ENCODE measurements at places on chromosomes 3 and 15.
A peak's percentile ranks its signal among the peaks of the same experiment; 100 is the strongest.

DNA sequence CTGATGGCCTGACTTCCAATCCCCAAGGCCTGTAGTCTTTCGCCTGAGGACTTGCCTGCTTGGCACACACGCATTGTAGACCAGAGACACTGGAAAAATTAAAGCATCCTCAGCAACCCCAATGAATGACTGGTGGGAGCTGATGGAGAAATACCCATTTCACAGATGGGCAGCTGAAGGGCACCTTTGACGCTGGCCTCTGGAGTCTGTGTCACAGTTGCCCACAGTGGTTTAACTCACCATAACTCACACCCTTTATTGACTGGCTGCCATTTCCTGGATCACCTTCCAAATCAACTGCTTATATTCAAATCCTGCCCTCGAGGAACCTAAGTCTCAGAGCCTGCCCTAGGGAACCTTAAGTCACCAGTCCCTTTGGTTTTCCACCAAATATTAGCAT, 183.1 kb downstream of the SHQ1 start:
- no peak for DNase-seq

GRCh38 chr15:68644996-68645395, 66.2 kb downstream of the CORO2B start:
- no peak for DNase-seq

DNA sequence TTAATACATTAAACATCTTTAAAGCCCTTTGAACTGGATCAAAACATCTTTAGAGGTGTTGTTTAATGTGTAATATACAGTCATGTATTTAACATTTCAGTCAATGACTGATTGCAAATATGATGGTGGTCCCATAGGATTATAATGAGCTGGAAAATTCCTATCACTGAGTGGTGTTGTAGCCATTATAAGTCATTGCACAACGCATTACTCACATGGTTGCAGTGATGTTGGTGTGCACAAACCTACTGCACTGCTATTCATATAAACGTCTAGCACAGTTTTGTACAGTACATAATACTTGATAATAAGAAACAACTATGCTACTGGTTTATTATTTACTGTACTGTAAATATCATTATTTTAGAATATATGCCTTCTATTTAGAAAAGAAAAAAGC, 75.6 kb downstream of the DTWD1 start:
- no peak for DNase-seq

DNA sequence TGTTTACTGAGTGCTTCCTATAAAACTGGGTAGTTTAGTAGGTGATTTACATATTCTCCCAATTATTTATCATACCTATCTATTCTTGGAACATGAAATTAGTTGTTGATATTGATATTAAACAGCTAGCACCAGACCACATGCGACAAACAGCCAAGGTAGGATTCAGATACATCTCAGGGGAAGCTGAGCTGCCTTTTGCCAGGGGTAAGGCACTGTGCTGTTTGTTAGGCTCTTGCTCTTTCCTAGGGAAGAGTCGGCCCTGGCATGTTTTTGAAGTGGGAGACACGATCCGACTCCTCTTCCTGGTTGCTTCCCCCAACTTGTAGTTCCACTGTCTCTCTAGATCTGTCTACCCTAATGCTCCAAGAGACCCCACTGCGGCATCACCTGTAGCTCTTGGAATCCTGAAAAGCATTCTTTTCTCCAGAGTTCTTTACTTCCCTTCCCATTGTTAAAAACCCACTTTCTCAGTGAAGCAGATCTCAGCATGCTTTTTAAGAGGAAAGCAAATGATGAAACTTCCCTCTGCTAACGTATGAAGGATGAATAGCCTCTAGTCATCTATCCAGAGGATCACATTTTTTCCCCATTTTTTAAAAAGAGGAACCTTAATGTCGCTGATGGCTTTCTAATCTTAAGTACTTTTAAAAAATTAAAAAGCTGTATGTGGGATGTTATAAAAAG, 138.4 kb downstream of the GHSR start:
- DNase-seq = no peak

- peak; percentile 90 for DNase-seq
Observed at GRCh38 chr3:102089904-102090720, 240.8 kb downstream of the NFKBIZ start.

DNA sequence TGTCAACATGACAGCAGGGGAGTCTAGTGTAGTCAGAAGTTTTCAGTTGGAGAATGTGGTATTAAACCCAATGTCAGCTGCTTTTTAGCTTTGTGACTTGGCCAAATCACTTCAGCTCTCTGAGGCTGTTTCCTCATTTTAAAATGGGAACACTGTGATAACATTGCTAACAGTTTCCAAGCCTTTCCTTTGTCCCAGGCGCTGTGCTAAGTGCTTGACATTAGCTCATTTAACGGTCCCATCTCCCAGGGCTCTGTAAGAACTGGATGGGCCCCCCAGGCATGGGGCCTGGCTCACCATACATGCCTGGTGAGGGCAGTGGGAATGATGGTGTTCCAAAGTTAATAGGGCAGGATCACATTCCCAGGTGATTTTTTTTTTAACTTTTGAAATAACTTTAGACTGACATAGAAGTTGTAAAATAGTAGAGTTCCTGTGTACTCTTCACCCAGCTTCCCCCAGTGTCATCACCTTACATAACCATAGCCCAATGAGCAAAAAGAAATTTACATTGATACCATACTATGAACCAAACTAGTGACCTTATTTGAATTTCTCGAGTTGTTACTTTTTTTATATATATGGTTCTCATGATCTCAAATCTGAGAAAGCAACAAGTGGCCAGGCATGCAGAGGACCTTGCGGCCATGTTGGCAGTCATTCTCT, 7.7 kb downstream of the RASL12 start:
- DNase-seq = no peak

DNA sequence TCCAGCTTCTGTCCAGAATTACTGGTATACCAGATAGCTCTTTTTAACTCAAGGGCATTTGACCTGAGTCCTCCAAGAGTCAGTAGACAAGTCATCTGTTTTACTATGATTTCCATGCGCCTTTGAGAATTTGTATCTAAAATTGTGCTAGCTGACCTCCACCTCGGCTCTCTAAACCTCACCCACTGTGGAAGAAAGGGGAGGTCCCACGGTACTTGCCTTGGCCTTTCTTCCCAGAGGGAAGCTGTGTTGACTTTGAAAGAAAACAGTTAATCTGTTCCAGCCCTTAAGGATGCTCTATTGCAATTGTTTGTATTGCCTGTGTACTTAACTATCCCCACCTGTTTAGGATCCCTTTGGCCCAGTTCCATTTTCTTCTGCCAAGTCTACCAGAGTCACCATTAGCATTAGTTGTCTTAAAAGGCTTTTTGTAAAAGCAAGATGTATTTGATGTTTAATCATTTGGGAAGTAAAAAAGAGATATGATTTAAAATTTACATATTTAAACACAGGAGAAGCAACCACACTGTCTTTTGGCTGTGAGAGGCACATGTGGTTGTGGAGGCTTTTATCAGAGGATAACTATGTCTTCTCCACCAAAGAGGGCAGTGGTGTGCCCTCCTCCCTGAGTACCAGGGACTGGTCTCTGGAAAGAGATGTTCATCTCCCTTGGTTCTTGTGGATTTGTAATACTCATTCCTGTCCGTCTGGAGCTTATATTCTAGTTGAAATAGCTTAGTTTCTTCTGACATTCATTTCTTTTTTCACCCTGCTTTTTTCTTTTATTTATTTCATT, 88.8 kb downstream of the CRTC3 start:
- DNase-seq = peak; percentile 11

GRCh38 chr3:173618703-173619102, 221.2 kb downstream of the NLGN1 start:
- no peak for DNase-seq

DNA sequence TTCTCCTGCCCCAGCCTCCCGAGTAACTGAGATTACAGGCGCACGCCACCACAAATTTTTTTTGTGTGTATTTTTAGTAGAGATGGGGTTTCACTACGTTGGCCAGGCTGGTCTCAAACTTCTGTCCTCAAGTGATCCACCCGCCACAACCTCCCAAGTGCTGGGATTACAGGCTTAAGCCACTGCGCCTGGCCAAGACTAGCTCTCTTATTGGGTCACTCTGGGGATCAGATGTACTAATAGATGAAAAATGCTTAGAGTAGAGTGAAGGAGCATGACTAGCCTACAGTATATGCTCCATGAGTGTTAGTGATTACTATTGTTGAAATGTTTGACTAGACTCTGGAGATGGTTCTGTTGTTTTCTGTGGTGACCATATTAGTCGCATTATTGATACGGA, 21.8 kb downstream of the RARB start:
- DNase-seq = no peak

- no peak for DNase-seq
Observed at GRCh38 chr15:73602446-73602843, 30.7 kb downstream of the NPTN start.

DNA sequence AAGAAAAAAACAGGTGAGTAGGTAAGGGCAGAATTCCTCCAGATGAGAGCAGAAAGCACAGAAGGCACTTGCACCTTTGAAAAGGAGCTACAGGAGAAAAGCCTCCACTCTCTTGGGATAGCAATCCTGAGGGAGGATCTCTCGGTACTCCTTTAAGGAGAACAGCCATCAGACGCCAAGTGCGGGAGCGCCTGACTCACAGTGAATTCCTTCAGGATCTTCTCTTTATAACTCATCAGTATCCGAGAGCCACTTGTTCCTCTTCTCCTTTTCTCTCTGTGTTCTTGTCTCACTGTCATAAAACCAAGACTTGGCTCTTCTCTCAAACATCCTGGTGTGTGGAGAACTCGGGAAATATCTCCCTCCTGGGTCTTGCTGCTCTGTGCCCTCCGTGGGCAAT, 10.1 kb upstream of the GOLGA8J start:
- DNase-seq = no peak

DNA sequence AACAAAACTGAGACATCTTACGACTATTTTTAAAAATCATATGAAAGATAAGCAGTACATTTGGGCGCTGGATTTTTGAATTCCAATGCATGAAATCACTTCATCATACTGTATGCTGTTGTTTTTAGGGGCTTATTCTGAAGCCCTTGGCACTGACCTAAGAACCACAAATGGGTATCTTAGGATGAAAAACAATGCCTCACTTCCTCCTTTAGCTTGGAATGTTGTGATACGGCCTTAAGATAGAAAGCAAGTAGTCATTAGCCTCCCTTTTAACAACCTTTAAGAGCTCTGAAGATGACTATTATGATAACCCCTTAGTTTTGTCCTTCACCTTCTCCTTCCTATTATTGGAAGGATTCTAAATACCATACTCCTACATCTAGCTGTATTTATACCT, 289.8 kb downstream of the ARPP21 start:
- no peak for DNase-seq

DNA sequence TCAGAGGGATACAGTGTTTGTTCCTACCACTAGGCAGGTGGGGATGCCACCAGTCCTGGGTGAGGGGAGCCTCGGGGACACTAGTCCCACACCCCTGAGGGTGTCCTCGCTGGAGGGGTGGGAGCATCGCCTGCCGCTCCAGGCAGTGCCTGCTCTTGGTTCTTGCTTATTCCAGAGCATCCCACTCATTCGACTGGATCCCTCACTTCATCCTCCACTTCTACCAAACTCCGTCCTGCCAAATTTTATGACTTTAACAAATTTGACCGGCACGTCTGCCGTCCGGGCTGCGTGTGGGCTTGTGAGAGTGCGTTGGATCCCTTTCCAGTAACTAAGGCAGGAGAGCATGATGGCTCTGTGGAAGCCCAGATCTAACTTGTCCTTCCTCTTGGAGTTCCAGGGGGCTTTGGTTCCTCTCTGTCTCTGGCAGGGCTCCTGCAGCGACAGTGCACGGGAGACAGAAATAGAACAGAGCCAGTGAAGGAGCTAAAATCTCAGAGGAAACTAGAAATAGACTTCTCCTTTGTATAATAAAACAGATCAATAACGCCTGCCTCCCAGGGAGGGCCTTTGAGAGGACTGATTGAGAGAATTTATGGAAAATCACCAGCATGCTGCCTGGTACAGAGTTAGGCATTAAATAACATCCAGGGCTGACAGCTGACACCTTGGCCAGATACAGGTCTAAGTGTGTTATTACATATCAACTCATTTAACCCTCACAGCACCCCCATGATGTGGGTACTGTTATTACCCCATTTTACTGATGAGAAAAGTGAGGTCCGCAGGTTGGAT, 34.5 kb downstream of the MGLL start:
- DNase-seq = no peak

- DNase-seq = no peak
Observed at GRCh38 chr3:55984626-55985025, 483.6 kb downstream of the ERC2 start.

DNA sequence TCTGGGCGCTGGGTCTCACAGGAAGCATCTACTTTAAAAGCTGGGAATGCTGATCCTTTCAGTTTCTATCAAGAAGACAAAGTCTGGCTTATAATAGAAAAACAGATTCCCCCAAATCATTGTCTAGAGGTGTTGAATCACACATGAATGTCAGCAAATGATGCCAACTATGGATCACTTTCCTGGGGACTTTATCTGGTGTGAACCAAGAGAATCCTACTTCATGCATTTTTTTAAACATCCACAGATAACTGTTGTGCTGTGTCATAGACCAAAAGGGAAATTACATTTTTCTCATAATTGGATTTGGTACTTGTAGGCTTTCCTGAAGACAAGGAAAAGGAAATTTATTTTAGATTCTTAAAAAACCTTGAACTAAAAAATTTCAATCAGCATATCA, 132.7 kb downstream of the CD47 start:
- DNase-seq = no peak

DNA sequence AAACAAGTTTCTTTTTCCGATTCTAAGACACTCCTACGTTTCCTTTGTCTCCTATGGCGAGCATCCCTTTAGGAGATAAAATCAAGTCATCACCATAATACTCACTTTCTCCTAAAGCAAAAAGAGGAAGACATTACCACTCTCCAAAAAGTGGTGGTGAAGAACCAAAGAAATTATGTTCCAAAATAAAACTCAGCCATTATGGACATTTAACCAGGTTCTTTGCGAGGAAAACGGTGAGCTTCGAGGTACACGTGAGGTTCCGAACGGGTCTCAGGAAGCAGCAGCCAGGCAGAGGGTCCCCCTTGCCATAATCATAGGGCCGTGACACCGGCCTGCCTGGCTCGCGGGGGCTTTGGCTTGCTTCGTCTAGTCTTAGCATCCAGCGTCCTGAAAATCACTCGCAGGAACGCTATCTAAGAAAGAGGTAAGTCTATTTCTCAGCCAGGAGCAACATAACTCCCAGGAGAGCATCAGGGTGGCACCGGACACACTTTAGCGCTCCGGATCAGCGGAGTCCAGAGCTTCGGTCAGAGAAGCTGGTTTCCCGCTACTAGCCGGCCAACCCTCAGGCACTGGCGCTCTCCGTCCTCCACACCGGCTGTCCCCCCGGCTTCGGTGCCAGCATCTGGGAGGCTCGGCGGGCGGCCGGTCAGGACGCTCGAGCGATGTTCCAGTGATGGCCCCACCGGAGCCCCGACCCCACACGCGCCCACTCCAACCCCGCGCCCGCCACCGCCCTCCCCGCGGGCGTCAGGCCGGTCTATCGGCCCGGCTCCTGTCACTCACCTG, 581 bp downstream of the IP6K1 start:
- DNase-seq = no peak

DNA sequence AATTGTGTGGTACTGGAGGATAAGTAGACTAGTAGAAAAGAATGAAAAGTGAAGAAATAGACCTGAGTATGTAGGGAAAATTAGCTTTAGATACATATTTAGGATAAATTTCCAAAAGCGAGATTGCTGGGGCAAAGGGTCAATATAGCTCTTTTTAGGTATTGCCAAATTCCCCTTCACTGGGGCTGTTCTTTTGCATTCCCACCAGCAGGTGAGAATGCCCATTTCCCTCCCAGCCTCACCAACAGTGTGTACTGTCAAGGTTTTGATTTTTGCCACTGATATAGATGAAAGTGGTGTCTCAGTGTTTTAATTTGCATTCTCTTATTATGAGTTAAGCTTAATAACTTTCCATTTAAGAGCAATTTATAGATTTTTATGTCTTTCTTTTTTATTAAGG, 35.7 kb upstream of the BHLHE40 start:
- no peak for DNase-seq

GRCh38 chr3:185503521-185503920, 4.7 kb upstream of the TMEM41A start:
- DNase-seq = no peak

Data from AG04450 (cell line).